Smooth muscle cell of bladder (primary cell): ENCODE measurements at places on chromosomes 2 and 18. TPM values are rescaled to one million over a fixed set of nuclear protein-coding genes. Genes with fewer than 3 reads are reported as not detected.

Gene CAD
- total RNA-seq = 19.6 and 28.0 TPM in 2 replicates

Gene TLX2
- total RNA-seq = not detected in 2 replicates

Gene MCEE
- total RNA-seq = 23.0 and 24.7 TPM in 2 replicates

Gene COL3A1
- total RNA-seq = 5,666 and 6,441 TPM in 2 replicates

Gene CCDC178
- total RNA-seq = 0.14 and 0.28 TPM in 2 replicates

Gene CNGA3
- total RNA-seq = under 0.01 TPM in 1 of 2 replicates, not detected in the other

Gene CD8B2
- total RNA-seq = not detected in 2 replicates

Gene MC5R
- total RNA-seq = not detected in 2 replicates

Gene HMSD
- under 0.01 TPM in 2 replicates for total RNA-seq

Gene EN1
- total RNA-seq = 0.18 TPM in 1 of 2 replicates, not detected in the other

Gene GPAT2
- 2.3 and 3.1 TPM in 2 replicates for total RNA-seq

Gene SNORC
- 0.57 and 0.92 TPM in 2 replicates for total RNA-seq

Gene SGO2
- total RNA-seq = 2.1 TPM in 2 replicates
